ENCODE measurements at places on chromosomes 12 and 14. TPM values are rescaled to one million over a fixed set of nuclear protein-coding genes. Genes with fewer than 3 reads are reported as not detected.

Gene SLC17A8
- not detected for total RNA-seq

Gene CGRRF1
- total RNA-seq: 17.7 TPM

Gene PSMC1
- total RNA-seq: 101 TPM

Gene PAWR
- 8.6 TPM for total RNA-seq

Gene HOTAIR
- not detected for total RNA-seq

Gene GYS2
- not detected for total RNA-seq

Gene TMEM119
- 611 TPM for total RNA-seq

Gene PCED1B
- total RNA-seq: not detected

Gene KRT82
- not detected for total RNA-seq

Gene NTF3
- 0.50 TPM for total RNA-seq

Gene GALNT16
- total RNA-seq: 4.6 TPM

Gene DNAH10
- 0.15 TPM for total RNA-seq

Gene GARIN6
- not detected for total RNA-seq

Gene HSPB8
- 26.8 TPM for total RNA-seq

Gene DTD2
- total RNA-seq: 45.2 TPM

Gene IL26
- total RNA-seq: not detected

Gene SLCO1B1
- total RNA-seq: not detected

Gene CLEC2A
- total RNA-seq: not detected

Gene KRT3
- not detected for total RNA-seq

Gene KLRC2
- not detected for total RNA-seq

Gene SLC38A6
- 120 TPM for total RNA-seq

Gene AHNAK2
- 407 TPM for total RNA-seq

Gene PAPLN
- 12.2 TPM for total RNA-seq

Gene KRT8
- 5.6 TPM for total RNA-seq

Gene DIO2
- total RNA-seq: 16.1 TPM

Gene RAD9B
- 0.29 TPM for total RNA-seq

Gene GLIPR1L1
- not detected for total RNA-seq

Gene KRT85
- total RNA-seq: not detected

Gene MFAP5
- 14.9 TPM for total RNA-seq

Gene DDX11
- total RNA-seq: 16.4 TPM

Gene KLRB1
- not detected for total RNA-seq

Gene TSPAN19
- under 0.01 TPM for total RNA-seq

Gene CCDC38
- total RNA-seq: not detected

Gene FAIM2
- total RNA-seq: 2.6 TPM

Gene SERPINA6
- not detected for total RNA-seq

Gene AQP6
- total RNA-seq: not detected

Gene RALGAPA1
- 38.5 TPM for total RNA-seq

Gene LRIG3
- total RNA-seq: 211 TPM

Gene ADAM21
- total RNA-seq: 1.5 TPM

Gene EID3
- total RNA-seq: 19.2 TPM

Gene CYP46A1
- 0.29 TPM for total RNA-seq

Gene JDP2
- 48.6 TPM for total RNA-seq

Gene ABCD2
- 0.17 TPM for total RNA-seq

Gene TMEM19
- 29.1 TPM for total RNA-seq

Gene VRTN
- total RNA-seq: not detected

Gene CFAP73
- total RNA-seq: not detected

Gene NKX2-1
- not detected for total RNA-seq

Measured in smooth muscle cell of trachea (primary cell).